ENCODE measurements at places on chromosomes 2 and 18. TPM values are rescaled to one million over a fixed set of nuclear protein-coding genes. Genes with fewer than 3 reads are reported as not detected.
A peak's percentile ranks its signal among the peaks of the same experiment; 100 is the strongest.

GRCh38 chr2:145302886-145303285 is 783.0 kb upstream of the ZEB2 start:
- no peaks in the 10 kb centered on the region for H3K27me3 ChIP-seq
- DNase-seq: no peak
- H3K4me3 ChIP-seq: no peak overlapping the region

DNA sequence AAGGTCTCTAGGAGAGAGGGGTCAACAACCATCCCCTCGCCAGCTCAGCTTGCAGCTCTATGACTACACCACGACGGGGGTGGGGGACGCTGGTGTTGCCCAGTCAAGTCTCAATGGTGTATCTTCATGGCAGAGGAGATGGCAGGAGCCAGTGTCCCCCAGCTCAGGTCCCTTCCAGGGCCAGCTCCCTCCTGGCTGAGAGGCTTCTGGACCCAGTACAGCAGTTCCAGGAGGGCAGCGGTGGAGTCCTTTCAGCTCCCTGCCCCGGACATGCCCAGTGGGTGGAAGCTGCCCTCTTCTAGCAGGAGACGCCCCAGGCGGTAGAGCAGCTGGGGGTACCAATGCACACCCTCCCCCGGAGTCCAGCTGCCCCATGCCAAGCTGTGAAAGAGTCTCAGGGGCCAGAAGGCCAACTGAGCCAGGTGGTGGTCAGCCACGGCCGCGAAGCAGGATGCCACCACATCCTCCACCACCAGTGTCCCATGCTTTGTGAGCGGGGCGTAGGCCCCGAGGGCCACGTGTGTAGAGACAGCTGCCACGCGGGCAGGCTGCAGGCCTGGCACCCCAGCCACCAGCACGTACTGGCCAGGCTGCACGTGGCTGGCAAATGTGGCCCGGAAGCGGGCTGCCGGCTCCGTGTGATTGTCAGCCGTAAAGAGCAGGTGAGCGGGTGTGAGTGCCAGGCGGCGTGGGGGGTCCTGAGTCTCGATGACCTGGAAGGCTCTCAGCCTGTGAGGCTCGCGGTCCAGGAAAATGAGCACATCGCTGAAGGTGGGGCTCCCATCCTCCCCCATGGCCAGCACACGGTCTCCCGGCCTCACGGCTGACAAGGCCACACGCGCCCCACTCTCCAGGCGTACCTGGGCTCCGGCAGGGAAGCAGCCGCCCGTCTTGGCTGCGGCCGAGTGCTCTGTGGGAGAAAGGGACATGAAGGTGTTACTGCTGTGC is 5.5 kb downstream of the IHH start:
- no peak overlapping the region for H3K27ac ChIP-seq
- no peaks in the 10 kb centered on the region for H3K36me3 ChIP-seq
- H3K4me3 ChIP-seq: no peak overlapping the region
- peaks cover 66% of the 10 kb centered on the region for H3K27me3 ChIP-seq
- no peak for DNase-seq

DNA sequence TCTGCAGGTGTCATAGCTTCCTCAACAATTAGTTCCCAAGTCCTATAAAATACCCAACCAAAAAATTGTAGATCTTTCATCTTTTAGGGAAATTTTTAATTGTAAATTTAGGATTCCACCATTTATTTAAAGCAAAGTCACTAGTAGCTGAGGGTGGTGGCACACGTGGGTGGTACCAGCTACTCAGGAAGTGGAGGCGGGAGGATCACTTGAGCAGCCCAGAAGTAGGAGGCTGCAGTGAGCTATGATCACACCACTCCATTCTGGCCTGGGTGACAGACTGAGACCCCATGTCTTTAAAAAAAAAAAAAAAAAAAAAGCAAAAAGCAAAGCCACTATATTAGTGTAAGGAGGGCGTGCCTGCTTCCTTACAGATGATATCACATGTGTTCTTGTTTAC is 60.3 kb upstream of the GREB1L start:
- no peak overlapping the region for H3K4me3 ChIP-seq
- no peak overlapping the region for H3K27ac ChIP-seq
- H3K4me1 ChIP-seq: no peaks in the 10 kb centered on the region

DNA sequence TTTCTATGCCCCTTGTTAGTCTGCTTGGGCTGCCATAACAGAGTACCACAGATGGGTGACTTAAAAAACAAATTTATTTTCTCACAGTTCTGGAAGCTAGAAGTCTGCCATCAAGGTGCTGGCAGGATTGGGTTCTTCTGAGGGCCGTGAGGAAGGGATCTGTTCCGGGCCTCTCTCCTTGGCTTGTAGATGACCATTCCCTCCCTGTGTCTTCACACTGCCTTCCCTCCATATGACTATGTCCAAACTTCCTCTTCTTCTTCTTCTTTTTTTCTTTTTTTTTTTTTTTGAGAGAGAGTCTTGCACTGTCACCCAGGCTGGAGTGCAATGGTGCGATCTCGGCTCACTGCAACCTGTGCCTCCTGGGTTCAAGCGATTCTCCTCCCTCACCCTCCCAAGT is 13.1 kb upstream of the CCNYL1 start:
- H3K4me3 ChIP-seq: no peak overlapping the region
- H3K4me1 ChIP-seq: no peaks in the 10 kb centered on the region
- no peak overlapping the region for H3K27ac ChIP-seq
- DNase-seq: no peak
- no peaks in the 10 kb centered on the region for H3K27me3 ChIP-seq

DNA sequence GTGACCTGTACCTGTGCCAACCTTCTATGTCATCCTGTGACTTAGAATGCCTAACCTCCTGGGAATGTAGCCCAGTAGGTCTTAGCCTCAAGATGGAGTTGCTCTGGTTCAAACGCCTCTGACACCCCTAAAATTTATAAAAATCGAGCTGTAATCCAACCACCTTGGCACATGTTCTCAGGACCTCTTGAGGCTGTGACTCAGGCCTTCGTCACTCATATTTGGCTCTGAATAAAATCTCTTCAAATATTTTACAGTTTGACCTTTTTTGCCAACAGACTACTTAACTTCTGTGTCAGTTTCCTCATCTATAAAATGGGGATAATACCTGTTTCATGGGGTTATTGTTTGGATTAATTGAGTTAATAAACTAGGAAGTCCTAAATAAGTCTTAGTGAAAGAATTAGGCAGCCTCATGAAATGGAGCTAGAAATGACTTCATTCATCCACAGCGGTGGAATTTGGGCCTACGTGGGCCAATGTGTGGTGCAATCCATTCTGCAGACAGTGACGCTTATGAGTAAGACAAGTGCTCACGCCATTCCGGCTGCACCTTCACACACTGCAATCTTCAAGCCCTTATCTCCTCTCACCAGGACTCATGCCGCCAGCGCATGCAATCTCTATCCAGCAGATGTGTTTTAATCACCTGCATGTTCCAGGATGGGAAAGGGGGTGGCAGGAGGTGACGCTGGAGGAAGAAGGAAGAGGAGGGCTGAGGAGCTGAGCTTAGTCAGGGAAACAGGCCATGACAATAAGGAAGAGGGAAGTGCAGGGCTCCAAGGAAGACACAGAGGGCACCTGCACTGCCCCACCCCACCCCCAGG is 2.0 kb upstream of the UBE2F start:
- peak; percentile 94 for DNase-seq
- no peaks in the 10 kb centered on the region for H3K36me3 ChIP-seq
- no peak overlapping the region for H3K4me3 ChIP-seq
- H3K27ac ChIP-seq: no peak overlapping the region

Gene MARCHF4
- total RNA-seq: 42.8 TPM

DNA sequence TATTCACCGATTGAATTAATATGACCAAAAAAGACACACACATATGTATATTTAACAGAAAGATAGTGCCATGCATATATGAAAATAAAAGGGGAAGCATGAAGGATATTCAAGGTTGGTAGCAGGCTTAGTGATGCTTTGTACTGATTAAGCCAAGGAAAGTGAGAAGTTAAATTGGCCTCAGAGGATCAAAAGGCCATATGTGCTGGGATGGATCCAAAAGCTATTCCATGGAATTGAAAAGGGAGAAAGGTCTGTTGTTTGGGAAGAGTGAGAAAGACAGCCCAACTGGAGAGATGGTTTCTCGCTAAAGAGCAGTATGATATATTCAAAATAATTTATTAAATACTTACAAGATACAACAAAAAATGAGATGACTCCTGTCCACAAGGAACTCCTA is 65.9 kb downstream of the INSIG2 start:
- H3K27me3 ChIP-seq: no peaks in the 10 kb centered on the region
- no peak overlapping the region for H3K27ac ChIP-seq
- no peak for DNase-seq
- H3K36me3 ChIP-seq: no peaks in the 10 kb centered on the region
- H3K4me1 ChIP-seq: no peaks in the 10 kb centered on the region
- no peak overlapping the region for H3K4me3 ChIP-seq

Measured in astrocyte (in vitro differentiated cells and primary cell).